ENCODE measurements at places on chromosomes 6 and 20. TPM values are rescaled to one million over a fixed set of nuclear protein-coding genes. Genes with fewer than 3 reads are reported as not detected.

The IFT52 gene
- total RNA-seq: 38.8 TPM

The SYNJ2 gene
- total RNA-seq: 43.4 TPM

The SIGLEC1 gene
- total RNA-seq: not detected

GRCh38 chr6:3749067-3749841, 2.3 kb downstream of the PXDC1 start:
- H3K4me3 ChIP-seq: peak overlapping the region; percentile 85
- no peaks in the 10 kb centered on the region for H3K27me3 ChIP-seq
- H3K36me3 ChIP-seq: peaks cover 3% of the 10 kb centered on the region
- peak overlapping the region; percentile 91 for H3K27ac ChIP-seq
- no peak for DNase-seq

DNA sequence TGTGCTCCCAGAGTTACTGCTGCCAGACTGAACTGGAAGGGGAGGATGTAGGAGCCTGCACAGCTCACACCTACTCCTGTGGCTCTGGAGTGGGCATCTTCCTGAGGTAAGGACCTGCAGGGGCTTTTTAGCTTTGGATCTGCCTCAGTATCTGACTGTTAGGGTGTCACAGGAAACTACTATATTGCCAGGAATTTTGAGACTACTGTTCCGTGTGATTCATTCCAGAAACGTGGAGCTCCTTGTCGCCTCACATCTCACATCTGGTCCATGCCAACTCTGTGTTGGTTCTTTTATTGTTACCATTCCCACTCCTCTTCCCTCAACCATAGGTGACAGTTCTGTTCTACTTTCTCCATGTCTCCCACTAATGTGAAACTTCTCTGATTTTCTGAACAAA, 34.1 kb downstream of the PRPH2 start:
- H3K36me3 ChIP-seq: peaks cover 9% of the 10 kb centered on the region
- DNase-seq: peak; percentile 7
- H3K27ac ChIP-seq: no peak overlapping the region
- no peaks in the 10 kb centered on the region for H3K27me3 ChIP-seq
- H3K4me3 ChIP-seq: no peak overlapping the region
- H3K4me1 ChIP-seq: peaks cover 4% of the 10 kb centered on the region

DNA sequence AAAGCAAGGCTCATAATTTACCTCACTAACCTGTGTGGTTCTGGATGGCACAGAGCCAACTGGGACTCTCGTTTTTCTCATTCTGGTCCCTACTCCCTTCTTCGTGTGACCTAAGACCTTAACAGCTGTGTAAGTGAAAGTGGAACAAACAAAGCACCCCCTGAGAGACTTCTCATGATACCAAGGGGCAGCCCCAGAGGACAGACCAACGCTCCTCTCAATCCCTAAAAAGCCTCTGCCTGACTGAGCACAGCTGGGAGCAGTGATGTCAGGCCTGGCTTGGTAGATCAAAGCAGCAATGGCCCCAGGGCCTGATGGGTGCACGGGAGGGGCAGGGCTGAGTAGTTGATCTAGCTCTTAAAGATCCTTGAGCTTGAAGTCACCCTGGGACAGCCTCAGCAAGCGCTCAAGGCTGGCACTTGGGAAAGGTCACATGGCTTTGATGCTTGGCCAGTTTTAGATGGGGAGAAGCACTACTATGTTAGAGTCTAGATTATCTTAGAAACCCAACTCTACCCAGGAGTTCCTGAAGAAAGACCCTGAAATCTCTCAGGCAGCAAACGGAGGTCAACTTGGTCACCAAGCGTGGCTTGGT, 16.2 kb upstream of the TGM2 start:
- no peak for DNase-seq
- no peak overlapping the region for H3K4me3 ChIP-seq
- peak overlapping the region; percentile 26 for H3K27ac ChIP-seq
- peaks cover 7% of the 10 kb centered on the region for H3K4me1 ChIP-seq

DNA sequence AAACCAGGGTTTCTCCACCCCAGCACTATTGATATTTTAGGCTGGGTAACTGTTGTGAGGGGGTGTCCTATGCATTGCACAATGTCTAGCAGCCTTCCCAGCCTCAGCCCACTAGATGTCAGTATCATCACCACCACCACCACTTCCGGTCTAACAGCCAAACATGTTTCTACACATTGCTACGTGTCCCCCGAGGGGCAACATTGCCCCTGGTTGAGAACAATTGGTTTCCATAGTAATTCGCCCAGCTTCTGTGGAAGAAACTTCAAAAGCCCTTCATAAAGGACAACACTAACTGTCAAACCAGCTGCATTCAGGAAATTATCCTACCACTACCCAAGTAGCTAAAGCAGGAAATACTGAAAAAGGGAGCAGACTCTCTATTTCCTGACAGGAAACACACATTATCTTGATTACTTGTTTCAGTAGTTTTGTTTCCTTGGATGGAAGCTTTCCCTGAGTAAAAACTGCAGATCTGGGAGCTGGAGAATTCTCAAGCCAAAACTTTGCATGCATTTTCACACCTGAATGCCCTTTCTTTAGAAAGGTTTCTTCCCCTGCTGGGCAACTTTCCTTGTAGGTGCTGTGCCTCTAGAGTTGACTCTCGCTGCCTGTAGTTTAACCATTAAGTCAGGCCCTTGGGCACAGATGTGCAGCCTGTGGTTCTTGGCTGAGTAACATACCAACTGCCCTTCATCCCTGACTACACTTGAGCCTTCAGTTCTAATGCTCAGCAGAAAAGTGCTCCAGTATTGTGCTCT, 23.6 kb downstream of the PKHD1 start:
- DNase-seq: peak; percentile 4
- H3K4me3 ChIP-seq: no peak overlapping the region
- H3K4me1 ChIP-seq: no peaks in the 10 kb centered on the region
- no peaks in the 10 kb centered on the region for H3K27me3 ChIP-seq

DNA sequence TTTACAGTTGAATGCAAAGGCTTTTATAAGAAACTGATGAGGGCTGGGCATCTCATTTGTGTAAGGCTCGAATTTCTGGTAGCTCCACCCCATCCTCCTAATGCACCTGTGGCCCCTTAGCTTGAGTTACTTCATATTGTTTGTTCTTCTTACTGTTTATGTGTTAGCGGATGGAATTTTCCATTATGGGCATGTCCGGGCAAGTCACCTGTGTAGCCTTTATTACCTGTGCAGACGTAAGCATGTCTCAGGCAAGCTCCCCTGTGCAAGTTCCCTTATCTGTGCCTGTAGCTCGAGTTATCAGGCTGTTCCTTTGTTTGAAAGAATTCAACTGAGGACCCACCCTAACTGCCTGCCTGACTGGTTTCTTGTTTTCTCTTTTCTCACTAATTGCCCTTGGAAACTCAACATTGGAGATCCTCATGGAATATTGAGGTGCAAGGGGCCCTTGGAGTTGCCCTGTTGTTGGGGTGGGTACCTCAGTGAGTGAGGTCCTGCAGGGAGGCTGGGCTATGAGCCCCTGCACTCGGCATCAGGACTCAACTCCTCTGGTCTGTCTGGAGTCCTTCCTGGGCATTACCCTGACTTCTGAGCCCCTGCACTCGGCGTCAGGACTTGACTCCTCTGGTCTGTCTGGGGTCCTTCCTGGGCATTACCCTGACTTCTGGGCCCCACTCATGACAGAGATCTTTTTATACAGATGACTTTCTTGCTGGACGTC, 207.9 kb upstream of the SULF2 start:
- no peaks in the 10 kb centered on the region for H3K4me1 ChIP-seq
- H3K27me3 ChIP-seq: no peaks in the 10 kb centered on the region
- no peak for DNase-seq
- no peak overlapping the region for H3K4me3 ChIP-seq
- H3K27ac ChIP-seq: no peak overlapping the region

- no peaks in the 10 kb centered on the region for H3K27me3 ChIP-seq
- H3K36me3 ChIP-seq: no peaks in the 10 kb centered on the region
- no peak overlapping the region for H3K4me3 ChIP-seq
Observed at GRCh38 chr6:98574984-98575383, 259.4 kb upstream of the POU3F2 start.

DNA sequence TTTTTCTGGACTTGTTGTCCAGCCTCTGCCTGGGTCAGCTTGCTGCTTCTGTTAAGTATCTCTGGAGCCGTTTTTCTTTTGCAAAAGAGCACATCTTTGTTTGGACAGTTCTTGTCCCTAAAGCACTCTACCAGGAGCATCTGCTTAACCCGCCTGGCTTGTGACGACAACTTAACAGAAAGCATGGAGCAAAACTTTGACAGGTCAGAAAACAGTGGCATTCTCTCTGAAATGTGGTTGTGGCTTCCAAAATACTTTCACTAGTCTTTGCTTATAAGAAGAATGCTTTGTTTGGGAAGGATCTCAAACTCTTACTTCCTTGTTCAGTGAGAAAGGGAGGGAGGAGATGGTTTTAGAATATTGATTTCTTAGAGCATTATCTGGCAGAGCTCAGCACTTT, 47.6 kb downstream of the CD109 start:
- H3K36me3 ChIP-seq: no peaks in the 10 kb centered on the region
- H3K4me1 ChIP-seq: no peaks in the 10 kb centered on the region
- H3K27me3 ChIP-seq: no peaks in the 10 kb centered on the region
- DNase-seq: no peak
- H3K4me3 ChIP-seq: no peak overlapping the region

DNA sequence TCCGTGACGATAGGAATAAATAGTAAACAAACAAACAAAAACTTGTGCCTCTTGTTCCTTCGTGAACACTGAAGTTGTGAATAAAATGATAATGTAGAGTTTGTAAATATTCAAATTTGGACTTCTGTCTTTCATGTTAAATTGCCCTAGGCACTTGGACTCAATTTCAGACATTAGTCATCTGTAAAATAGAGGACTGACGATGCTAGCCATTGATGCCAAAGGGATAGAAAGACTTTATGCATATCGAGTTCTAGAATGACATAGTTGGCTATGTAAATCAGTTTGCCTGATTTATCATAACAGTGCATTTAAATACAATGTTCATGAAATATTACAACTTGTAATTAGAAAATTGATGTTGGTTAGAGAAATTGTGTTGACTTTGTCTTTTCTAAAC, 45.9 kb upstream of the FLRT3 start:
- H3K36me3 ChIP-seq: no peaks in the 10 kb centered on the region
- H3K4me1 ChIP-seq: no peaks in the 10 kb centered on the region
- no peak overlapping the region for H3K4me3 ChIP-seq
- no peak overlapping the region for H3K27ac ChIP-seq

DNA sequence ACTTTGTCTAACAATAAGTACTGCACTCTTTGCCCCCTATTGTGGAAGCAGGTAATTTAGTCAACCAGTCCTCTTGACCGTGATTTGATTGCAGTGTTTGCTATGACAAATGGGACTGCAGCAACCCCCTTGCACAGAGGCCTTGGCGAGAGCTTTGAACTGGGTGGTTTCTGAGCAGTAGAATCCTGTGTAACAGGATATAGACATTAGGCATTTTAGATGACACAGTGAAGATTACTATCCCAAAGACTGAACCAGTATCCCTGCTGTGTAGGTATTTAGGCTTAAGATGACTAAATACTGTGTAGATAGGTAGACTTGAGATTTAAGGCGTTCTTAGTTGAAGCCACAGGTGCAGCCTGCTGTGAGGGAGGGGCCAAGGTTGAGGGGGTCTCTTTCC, 9.9 kb downstream of the DNMT3B start:
- no peak overlapping the region for H3K27ac ChIP-seq
- no peaks in the 10 kb centered on the region for H3K27me3 ChIP-seq
- no peaks in the 10 kb centered on the region for H3K4me1 ChIP-seq
- H3K36me3 ChIP-seq: no peaks in the 10 kb centered on the region
- DNase-seq: no peak
- no peak overlapping the region for H3K4me3 ChIP-seq

DNA sequence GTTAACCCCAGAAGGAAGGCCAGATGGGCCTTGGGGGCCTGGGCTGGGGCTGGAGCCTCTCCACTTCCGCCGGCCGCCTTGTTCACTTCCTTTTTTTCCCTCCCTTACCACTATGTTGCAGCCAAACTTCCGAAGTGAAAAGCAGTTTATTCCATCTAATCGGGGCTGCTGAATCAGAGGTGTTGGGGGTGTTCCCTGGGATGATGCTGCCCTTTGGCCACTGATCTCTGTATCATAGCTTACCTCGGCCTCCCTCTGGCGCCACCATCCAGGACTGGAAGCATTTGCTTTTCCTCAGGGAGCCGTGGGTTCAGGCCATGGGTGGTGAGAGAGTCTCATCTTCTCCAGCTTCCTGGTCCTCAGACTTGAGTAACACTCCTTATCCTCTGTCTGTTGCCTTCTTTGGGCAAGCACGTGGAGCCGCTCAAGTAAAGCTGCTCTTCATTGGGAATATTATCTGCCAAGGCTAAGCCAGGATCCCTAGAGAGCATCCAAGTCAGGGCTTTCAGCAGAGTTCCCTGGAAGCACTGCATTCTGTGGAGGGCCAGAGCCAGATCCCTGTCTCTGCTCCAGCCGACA, 39.6 kb downstream of the SLX4IP start:
- no peaks in the 10 kb centered on the region for H3K36me3 ChIP-seq
- no peak overlapping the region for H3K4me3 ChIP-seq
- DNase-seq: no peak
- no peak overlapping the region for H3K27ac ChIP-seq
- H3K4me1 ChIP-seq: no peaks in the 10 kb centered on the region

DNA sequence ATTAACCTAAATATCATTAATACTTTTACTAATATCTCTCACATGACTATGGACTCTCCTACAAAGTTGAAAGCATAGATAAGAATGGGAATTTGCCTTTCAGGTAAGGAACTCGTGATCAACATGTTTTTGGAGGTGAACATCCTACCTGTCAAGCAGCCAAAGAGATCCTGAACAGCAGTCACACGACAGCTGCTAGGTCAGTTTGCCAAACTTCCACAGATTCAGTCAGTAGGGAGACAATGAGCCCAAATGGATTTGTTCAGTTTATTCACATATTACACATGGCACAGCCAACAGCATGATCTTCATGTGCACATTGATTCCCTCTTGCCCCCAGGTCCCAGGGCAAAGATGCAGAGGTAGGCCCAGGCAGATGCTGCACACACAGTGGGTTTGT, 86.1 kb upstream of the LOC128125822 start:
- no peaks in the 10 kb centered on the region for H3K4me1 ChIP-seq
- no peaks in the 10 kb centered on the region for H3K27me3 ChIP-seq
- no peak for DNase-seq
- no peak overlapping the region for H3K4me3 ChIP-seq
- H3K36me3 ChIP-seq: no peaks in the 10 kb centered on the region
